Sigmoid colon (tissue), 7 donors: ENCODE measurements at places on chromosomes 5 and 9. TPM values are rescaled to one million over a fixed set of nuclear protein-coding genes. Genes with fewer than 3 reads are reported as not detected.

DNA sequence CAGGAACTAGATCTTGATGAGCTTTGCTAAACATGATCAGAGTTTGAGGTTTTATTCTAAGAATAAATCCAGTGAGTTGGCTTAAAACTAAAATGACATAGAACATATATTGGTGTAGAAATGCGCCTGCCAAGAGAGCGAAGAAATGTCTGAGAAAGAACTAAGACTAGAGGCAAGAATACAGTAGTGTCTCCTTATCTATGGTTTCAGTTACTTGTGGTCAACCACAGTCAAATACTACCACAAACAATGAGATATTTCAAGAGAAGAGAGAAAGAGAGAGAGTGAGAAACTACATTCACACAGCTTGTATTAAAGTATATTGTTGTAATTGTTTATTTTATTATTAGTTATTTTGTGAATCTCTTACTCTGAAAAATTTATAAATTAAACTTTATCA lies 254.4 kb upstream of the CDH10 start:
- DNase-seq = no peak

DNA sequence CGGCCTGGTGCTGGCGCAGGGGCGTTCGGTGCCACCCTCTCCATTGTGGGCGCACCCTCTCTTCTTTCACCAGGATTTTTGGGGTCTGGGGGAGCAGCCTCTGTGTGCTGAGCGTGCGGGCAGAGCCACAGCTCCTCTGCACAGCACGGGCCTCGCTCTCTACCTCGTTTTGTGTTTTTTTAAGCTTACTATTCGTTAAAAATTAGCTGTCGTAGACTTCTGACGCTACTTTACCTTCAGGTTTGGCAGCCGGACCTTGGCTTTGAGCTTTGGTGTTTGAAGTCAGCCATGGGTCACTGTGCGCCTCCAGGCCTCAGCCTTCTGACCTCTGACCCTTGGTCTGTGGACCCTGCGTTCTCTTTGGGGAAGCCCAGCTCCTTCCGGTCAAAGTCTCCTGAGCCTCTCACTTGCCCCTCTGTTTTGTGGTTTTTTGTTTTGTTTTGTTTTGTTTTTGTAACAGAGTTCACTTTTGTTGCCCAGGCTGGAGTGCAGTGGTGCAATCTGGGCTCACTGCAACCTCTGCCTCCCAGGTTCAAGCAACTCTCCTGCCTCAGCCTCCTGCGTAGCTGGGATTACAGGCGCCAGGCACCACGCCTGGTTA lies 88.2 kb upstream of the CACNA1B start:
- peak; percentile 30 for DNase-seq

GRCh38 chr5:150339165-150339564 lies 18.3 kb upstream of the TCOF1 start:
- no peak for DNase-seq

GRCh38 chr5:172407241-172407691 lies 47.1 kb downstream of the SH3PXD2B start:
- DNase-seq = peak; percentile 69

- no peak for DNase-seq
Measured at GRCh38 chr9:14908295-14909180, 1.7 kb downstream of the FREM1 start.

- DNase-seq = no peak
Measured at GRCh38 chr5:179879003-179879689, 20.5 kb upstream of the MRNIP start.

DNA sequence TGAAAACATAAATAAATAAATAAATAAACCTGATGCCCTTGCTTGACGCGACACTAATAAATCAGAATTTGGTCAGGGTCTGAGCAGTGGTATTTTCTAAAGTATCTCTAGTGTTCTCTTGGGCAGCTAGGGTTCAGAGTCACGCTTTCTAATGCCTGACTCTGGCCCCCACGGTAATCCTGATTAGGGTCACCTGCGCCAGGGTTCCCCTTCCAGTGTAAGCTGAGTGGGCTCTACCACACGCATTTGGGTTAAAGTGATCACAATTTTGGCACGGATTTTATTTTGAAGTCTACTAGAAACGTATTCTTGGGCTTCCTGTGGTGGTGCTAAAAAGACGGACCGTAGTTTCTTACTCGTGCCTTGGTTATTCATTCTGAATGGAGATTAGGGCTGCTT lies 651 bp downstream of the TTC1 start:
- DNase-seq = no peak

GRCh38 chr5:78837836-78838235 lies 147.3 kb downstream of the ARSB start:
- no peak for DNase-seq

GRCh38 chr9:37417252-37417803 lies 5.2 kb upstream of the GRHPR start:
- DNase-seq = no peak

DNA sequence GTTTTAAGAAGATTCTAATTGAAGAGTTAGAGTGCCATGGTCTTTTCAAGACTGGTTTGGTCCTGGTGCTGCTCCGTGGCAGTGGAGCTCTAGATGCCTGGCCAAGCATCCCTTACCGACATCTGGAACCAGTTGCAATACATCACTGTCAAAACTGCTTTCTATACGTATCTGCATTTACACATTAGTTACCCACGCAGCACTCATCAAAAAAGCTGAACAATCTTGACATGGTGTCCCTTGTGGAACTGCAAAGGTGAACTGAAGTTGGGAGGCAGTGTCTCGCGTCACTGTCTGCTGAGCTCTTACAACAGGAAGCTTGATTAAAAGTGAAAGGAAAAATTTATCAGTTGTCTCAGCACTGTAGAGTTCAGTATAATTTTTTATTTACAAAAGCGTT lies 82.6 kb downstream of the PBX3 start:
- no peak for DNase-seq

GRCh38 chr9:128689820-128690683 lies 1.0 kb downstream of the SET start:
- DNase-seq = peak; percentile 76

- DNase-seq = no peak
Measured at GRCh38 chr5:80921026-80921425, 39.1 kb upstream of the RASGRF2 start.

- peak; percentile 62 for DNase-seq
Measured at GRCh38 chr9:134533850-134534588, 107.6 kb upstream of the COL5A1 start.

DNA sequence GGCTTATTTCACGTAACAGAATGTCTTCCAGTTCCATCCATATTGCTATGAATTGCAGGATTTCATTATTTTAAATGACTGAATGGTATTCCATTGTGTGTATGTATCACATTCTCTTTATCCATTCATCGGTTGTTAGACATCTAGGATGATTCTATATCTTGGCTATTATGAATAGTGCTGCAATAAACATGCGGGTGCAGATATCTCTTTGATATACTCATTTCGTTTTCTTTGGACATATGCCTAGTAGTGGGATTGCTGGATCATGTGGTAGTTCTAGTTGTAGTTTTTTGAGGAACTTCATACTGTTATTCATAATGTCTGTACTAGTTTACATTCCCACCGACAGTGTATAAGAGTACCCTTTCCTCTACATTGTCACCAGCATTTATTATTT lies 460.5 kb downstream of the MAN2A1 start:
- no peak for DNase-seq

DNA sequence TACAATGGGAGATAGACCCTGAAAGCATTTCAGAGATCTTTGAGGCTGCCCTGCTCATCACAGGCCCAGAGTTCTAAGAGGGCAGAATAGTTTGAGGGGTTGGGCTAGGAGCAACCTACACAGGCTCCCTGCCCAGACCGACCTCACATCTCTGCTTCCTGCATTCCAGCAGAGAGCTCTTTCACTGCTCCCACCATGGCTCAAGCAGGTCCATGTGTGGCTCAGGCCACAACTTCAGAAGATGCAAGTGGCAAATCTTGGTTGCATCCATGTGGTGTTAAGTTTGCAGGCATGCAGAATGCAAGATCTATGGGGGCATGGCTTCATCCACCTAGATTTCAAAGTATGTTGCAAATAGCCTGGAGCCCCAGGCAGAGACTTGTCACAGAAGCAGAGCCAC lies 39.0 kb downstream of the GDA start:
- no peak for DNase-seq

GRCh38 chr9:91837981-91838731 lies 111.9 kb downstream of the ROR2 start:
- DNase-seq = peak; percentile 85

DNA sequence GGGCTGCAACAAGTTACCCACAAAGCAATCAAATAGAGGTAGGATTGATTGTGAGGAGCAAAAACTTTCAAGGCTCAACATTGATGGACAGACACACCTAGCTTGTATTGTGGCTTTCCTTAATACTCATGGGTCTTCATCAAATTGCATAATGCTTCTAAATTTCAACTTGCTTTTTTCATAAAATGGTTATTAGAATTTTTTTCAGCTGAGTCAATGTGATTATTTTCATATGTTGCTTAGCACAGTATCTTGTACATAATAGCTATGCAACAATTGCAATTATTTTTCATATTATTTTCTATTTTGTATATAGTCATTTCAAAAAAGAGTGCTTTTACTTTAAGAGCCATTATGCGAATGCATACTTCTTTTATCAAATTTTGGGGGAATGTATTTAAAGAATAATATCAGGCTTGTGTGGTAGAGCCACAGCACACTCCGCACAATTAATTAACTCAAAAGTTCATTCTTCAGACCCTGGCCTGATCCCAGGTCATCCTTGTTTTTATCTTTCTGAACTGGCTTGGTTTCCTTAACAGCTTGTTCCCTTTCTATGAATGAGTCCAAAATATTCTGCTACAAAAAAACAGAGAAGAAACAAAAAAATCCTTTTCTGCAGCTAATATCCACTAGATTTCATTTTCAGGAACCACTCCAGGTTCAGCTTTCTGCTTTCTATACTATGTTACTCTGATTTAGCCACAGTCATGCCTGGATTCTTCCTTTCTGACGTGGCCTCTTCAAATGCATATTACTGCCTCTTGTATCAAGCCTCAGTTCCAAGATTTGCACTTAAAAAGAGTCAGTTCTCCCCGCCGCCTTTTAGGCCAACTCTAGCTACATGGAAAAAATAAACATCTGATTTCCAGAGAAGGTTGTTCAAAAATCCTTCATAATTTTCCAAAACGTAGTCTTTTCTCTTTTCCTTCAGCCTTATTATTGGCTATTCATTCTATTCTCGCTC lies 45.3 kb upstream of the CDH9 start:
- no peak for DNase-seq

DNA sequence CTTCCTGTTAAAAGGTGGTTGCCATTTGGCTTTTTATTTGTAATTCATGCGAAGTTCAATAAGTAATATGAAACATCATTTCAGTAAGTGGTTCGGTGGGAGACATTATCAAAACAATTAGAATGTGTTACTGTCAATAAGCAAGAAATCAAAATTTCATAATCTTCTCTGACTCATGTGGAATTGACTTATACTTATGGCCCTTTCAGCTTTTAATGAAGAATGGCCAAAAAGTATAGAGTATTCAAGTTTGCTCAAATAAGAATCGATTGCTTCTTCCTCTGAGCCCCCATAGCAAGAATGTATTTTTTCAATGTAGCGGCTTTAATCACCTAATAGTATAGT lies 174.5 kb downstream of the AOPEP start:
- no peak for DNase-seq

DNA sequence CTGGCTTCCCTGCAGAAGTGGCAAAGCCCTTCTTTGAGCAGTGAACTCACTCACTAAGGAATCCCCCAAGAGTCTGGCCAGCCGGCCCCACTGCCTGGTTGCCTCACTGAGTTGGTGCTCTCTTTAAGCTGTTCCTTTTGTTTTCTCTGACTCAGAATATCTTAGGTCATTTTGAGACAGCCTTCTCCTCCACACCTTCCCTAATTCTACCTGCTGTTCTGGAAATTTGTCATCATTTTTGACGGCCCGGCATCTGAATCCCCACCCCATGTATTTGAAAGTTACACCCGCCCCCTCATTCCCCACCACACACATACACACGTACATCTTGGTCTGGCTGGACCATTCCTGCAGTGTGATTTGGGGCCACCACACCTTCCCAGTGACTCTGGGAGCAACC lies 41.8 kb downstream of the FGF1 start:
- no peak for DNase-seq

PCA3 gene
- total RNA-seq = not detected

EGFLAM gene
- total RNA-seq = 3.1 TPM

PCDHGA3 gene
- total RNA-seq = 1.5 TPM

PAEP gene
- total RNA-seq = not detected

LEAP2 gene
- total RNA-seq = 1.4 TPM

OTULINL gene
- total RNA-seq = 5.6 TPM

EDIL3 gene
- total RNA-seq = 37.1 TPM

SVEP1 gene
- total RNA-seq = 61.2 TPM

CBY3 gene
- total RNA-seq = not detected

ENC1 gene
- total RNA-seq = 11.8 TPM

ORM1 gene
- not detected for total RNA-seq
